ENCODE measurements at places on chromosomes 6 and 20.

GRCh38 chr6:42735976-42736375 lies 9.9 kb downstream of the TBCC start:
- H3K4me1 ChIP-seq: no peaks in the 10 kb centered on the region
- no peaks in the 10 kb centered on the region for H3K36me3 ChIP-seq
- H3K27me3 ChIP-seq: no peaks in the 10 kb centered on the region
- no peak for DNase-seq
- no peak overlapping the region for H3K4me3 ChIP-seq

DNA sequence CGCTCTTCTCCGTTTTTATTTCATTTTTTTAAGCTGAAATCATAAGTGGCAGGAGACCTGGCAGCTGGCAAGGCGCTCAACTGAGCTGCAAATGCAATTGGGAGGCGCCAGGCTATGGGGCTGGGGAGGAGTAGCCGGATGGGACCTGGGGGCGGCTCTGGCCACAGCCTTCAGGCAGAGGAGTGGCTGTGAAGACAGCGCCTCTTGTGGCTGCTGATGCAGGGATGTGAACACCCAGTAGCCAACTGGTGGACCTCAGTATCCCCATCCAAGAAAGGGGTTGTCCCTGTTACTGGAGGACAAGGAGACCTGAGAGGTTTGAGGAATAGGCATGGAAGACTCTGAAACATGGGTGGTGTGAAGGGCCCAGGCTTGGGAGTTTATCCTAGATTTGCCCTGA lies 12.6 kb downstream of the KCNK17 start:
- DNase-seq: no peak
- H3K27ac ChIP-seq: no peak overlapping the region
- H3K36me3 ChIP-seq: no peaks in the 10 kb centered on the region
- H3K4me3 ChIP-seq: no peak overlapping the region

GRCh38 chr6:111784433-111784832 lies 88.8 kb downstream of the FYN start:
- no peak overlapping the region for H3K27ac ChIP-seq
- H3K36me3 ChIP-seq: no peaks in the 10 kb centered on the region
- H3K4me3 ChIP-seq: no peak overlapping the region
- DNase-seq: no peak
- peaks cover 3% of the 10 kb centered on the region for H3K4me1 ChIP-seq

- H3K27me3 ChIP-seq: no peaks in the 10 kb centered on the region
- H3K4me1 ChIP-seq: peaks cover 32% of the 10 kb centered on the region
- no peak for DNase-seq
- peak overlapping the region; percentile 95 for H3K4me3 ChIP-seq
- H3K36me3 ChIP-seq: no peaks in the 10 kb centered on the region
- no peak overlapping the region for H3K27ac ChIP-seq
Measured at GRCh38 chr6:35498422-35499067, 1.7 kb upstream of the TEAD3 start.

DNA sequence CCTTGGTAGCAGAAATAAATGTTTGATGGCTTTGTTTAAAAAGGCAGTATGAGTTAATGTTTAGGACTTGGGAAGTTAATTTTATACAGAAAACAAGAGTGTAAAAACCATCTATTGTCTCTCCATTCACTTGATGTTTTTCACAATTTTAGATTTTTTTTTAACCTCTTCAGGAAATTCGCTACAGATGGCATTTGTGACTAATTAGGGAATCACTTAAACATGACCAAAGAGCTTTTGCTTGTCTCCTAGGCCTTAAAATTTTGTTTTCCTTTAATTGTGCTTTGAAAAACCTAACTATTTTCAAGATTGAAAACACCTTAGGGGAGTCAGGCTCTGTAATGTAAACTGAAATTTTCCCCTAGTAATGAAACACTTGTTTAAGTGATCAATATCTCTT lies 17.3 kb downstream of the TULP4 start:
- no peaks in the 10 kb centered on the region for H3K27me3 ChIP-seq
- H3K4me1 ChIP-seq: peaks cover 10% of the 10 kb centered on the region
- DNase-seq: no peak
- H3K36me3 ChIP-seq: no peaks in the 10 kb centered on the region
- no peak overlapping the region for H3K4me3 ChIP-seq

DNA sequence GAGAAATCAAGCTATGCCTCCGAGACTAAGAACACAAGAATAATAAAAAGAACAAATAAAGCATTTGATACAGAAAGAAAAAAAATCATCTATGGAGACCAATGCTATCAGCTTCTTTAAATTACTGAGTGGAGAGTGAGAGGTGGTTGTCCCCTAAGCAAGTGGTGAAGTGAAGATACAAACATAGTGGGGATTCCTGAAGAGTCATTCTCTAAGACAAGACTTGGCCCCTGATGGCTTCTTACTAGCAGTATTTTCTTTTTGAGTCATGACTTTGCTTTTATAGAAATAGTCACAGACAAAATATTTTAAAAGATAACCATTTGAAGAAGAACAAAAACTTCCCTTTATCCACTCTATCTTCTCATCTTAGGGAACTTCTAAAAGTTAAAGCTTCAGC lies 261.4 kb upstream of the PRDM1 start:
- no peak overlapping the region for H3K4me3 ChIP-seq

DNA sequence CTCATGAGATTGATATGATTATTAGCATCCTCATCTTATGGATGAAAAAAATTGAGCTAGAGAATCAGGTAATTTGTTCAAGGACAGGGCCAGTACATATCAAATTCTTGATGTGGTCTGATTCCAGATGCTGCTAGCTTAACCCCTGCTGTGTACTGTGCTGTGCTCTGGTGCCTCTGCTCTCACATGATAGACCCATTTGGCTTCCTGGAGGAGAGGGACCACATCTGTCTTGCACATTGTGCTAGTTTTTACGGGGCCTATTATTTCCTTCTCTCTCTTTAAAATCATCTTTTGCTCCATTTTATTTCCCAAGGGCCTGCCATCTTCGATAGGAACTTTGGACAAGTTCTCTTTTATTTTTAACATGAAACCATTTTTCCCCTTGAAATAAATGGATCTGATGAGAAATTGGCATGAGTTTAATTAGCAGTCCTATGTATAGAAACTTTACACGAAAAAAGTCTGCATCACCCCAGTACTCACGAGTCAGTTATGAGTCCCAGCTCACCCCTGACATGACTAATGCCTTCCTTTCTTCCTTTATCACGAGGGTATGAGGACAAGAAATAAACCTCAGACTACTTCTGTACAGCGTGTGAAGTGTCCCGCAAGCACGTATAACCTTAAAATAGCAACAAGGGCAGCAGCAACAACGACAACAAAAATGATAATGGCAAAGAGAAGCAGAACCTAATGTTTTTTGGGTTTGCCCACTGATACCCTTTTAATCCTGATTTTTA lies 26.5 kb downstream of the CD109 start:
- no peaks in the 10 kb centered on the region for H3K36me3 ChIP-seq
- no peak for DNase-seq
- peaks cover 4% of the 10 kb centered on the region for H3K4me1 ChIP-seq
- no peak overlapping the region for H3K4me3 ChIP-seq

DNA sequence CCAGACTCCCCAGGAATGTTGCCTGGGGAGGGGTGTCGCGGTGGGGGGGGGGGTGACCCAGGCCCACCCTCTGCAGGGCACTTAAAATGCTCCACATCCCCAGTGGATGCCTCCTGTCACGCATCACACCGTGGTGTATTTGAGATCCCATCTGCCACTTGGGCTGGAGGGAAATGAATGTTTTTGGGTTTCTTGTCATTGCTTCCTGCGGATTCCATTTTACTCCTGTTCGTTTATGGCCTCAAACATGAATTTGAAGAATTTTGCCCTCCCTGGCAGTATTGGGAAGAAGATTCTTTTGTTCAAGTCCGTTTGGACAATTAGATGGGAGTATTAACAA lies 544 bp upstream of the KHDC1 start:
- H3K36me3 ChIP-seq: no peaks in the 10 kb centered on the region
- DNase-seq: no peak

GRCh38 chr6:126063512-126064146 lies 77.3 kb downstream of the TRMT11 start:
- H3K4me3 ChIP-seq: no peak overlapping the region
- no peak for DNase-seq
- H3K4me1 ChIP-seq: peaks cover 2% of the 10 kb centered on the region
- H3K27ac ChIP-seq: no peak overlapping the region
- no peaks in the 10 kb centered on the region for H3K36me3 ChIP-seq

- H3K36me3 ChIP-seq: no peaks in the 10 kb centered on the region
- no peak overlapping the region for H3K27ac ChIP-seq
- DNase-seq: no peak
- no peaks in the 10 kb centered on the region for H3K27me3 ChIP-seq
- no peaks in the 10 kb centered on the region for H3K4me1 ChIP-seq
Measured at GRCh38 chr6:49513153-49513989, 13.6 kb downstream of the GLYATL3 start.

DNA sequence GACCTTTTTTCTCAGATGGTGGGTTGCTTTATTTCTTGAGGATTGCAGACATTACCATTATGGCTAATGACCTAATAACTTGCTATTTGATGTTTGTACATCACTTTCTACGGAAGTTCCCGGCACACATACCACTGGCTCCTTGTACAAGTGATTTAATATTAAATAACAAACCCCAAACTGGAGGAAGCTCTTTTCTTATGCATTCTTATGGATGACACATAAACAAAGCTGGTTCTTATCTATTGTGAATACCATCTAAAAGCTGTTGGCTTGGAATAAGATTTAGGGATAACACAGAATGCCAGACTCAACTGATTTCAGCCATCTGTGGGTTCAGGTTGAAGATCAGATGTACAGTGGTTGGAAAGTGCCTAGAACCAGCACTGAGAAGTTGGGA lies 272.6 kb downstream of the TSHZ2 start:
- no peaks in the 10 kb centered on the region for H3K27me3 ChIP-seq
- no peaks in the 10 kb centered on the region for H3K4me1 ChIP-seq
- DNase-seq: no peak
- H3K4me3 ChIP-seq: no peak overlapping the region
- no peaks in the 10 kb centered on the region for H3K36me3 ChIP-seq
- H3K27ac ChIP-seq: no peak overlapping the region

- H3K4me3 ChIP-seq: no peak overlapping the region
- H3K4me1 ChIP-seq: no peaks in the 10 kb centered on the region
- no peaks in the 10 kb centered on the region for H3K36me3 ChIP-seq
- DNase-seq: no peak
- no peak overlapping the region for H3K27ac ChIP-seq
Measured at GRCh38 chr6:126620719-126621118, 280.8 kb downstream of the CENPW start.

DNA sequence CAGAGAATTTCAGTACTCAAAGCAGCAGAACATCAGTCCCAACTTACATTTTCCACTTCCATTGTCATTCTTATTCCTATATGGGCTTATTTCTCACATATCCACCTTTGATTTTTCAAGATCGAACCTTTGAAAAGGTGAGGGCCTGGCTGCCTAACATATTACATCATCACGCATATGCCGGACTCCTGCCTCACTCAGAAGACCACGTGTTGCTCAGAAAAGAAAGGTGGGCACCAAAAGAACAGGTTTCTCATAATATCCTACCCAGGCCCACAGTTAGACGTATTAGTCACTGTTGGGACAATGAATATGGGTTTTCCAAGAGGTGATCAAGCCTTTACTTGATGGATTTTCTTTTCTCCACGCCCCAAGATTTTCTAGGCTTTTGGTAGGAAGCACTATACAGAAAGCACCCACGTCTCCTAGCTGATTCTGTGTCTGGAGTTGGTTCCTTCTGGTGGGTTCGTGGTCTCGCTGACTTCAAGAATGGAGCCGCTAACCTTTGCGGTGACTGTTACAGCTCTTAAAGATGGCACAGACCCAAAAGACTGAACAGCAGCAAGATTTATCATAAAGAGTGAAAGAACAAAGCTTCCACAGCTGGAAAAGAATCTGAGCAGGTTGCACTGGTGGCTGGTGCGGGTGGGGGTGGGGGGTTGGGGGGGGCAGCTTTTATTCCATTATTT lies 168.9 kb downstream of the ATXN1 start:
- no peaks in the 10 kb centered on the region for H3K4me1 ChIP-seq
- H3K27me3 ChIP-seq: no peaks in the 10 kb centered on the region
- H3K36me3 ChIP-seq: no peaks in the 10 kb centered on the region
- H3K4me3 ChIP-seq: no peak overlapping the region

DNA sequence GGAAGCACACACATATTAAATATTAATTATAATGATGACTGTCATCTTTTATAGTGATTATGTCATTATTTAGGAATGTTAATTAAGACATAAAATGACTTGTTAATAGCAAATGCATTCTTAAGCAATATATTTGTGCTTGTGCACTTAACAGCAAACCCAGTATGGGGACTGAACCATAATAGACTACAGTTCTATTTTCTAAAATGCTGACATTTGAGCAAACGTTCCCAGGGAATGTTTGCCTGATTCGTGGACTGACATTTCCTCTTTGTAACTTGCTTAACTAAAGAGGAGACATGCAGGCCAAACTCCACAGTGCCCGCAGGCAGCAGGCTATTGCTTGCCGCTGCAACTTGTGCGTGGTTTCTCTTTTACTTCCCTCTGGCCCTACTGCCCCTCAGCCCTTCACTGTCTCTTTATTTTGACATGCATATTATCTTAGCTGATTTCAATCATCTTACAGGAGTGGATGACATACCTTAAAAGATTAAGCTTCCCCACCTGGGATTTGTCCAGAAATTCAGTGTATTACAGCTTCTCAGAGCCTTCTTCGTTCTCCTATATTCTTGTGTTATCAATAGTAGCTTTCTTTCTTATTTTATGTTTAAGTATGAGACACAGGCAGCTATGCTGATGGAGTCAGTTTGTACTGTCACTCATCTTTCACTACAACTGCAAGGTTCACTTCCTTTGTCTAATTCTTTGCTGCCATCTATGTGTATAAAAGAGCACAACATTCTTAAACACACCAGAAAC lies 141.5 kb downstream of the GMDS start:
- no peaks in the 10 kb centered on the region for H3K36me3 ChIP-seq
- H3K4me1 ChIP-seq: peaks cover 26% of the 10 kb centered on the region
- no peaks in the 10 kb centered on the region for H3K27me3 ChIP-seq

DNA sequence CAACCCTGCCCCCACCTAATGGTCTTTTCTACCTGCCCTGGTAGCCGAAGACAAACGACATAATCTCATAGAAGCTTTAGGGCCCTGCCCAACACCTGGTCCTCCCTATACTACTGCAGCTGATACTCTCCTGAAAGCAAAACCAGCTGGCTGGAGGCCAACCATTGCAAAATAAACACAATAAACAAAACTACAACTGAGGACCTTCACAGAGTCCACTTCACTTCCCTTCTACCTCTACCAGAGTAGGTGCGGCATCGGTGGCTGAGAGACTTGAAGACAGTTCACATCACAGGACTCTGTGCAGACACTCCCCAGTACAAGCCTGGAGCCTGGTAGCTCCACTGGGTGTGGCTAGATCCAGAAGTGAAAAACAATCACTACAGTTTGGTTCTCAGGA lies 476.2 kb downstream of the MMUT start:
- H3K4me1 ChIP-seq: no peaks in the 10 kb centered on the region
- no peak for DNase-seq
- no peaks in the 10 kb centered on the region for H3K36me3 ChIP-seq
- H3K27me3 ChIP-seq: no peaks in the 10 kb centered on the region
- no peak overlapping the region for H3K4me3 ChIP-seq

All from thoracic aorta (tissue), 2 donors.